ENCODE measurements at places on chromosomes 6 and 20. TPM values are rescaled to one million over a fixed set of nuclear protein-coding genes. Genes with fewer than 3 reads are reported as not detected.

The CPXM1 gene
- total RNA-seq, result 69.0 TPM

The FLRT3 gene
- 2.1 TPM for total RNA-seq

The COL9A1 gene
- total RNA-seq, result 7.8 TPM

GRCh38 chr6:39053016-39053624, 4.5 kb downstream of the GLP1R start:
- no peak for DNase-seq

The DEFB114 gene
- total RNA-seq, result not detected

DNA sequence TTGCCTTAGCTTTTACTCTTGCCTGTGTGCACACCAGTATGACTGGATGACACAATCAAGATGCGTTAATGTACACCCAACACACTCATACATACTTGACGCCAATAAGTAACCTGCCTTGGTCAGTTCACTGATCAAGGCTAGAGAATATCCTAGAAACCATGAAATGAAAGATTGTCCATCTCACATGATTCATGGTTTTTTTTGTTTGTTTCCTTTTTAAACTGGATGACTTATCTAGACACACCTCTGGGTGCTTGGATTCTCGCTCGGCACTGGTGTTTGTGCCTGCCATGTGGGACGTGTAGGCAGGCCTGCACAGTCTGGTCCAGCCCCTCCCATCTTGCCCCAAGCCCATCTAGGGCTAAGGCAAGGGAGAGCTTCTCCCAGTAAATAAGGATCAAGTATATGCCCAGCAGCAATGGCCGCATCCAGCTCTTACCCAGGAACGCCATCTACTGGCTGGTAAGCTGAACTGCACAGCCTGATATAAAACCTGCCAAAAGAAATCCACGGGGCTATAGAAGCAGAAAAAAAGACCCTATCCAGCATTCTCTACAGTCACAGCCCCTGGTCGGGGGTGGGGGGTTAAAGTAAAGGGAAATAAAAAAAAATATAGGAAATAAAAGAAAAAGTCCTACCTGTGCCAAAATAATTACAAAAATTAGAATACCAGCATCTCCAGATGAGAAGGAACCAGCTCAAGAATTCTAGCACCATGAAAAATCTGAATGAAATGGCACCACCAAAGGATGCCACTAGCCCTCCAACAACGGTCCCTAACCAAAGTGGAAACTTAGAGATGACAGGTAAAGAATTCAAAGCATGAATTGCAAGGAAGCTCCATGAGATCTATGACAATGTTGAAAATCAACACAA, 73.3 kb downstream of the OTOR start:
- peak; percentile 57 for DNase-seq

GRCh38 chr6:156720691-156721685, 56.2 kb upstream of the ARID1B start:
- peak; percentile 83 for DNase-seq

DNA sequence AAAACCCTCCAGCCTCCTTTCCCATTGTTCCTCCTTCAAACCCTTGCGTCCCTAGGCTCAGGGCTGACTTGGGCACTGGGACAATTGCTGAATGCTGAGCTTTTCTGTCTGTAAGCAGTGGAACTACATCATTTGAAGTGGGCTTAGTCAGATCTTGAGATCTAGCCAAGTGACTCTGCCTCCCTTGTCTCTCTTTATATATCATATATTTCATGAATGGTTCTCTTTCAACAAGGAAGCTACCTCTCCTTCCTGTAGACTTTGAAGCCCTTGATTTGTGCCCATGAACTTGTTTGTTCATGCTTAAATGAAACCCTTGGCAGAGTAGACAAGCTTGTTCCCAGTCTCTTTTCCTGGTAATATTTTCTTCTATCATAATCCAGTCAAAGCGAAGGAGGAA, 60.0 kb upstream of the KIF13A start:
- DNase-seq, result no peak

DNA sequence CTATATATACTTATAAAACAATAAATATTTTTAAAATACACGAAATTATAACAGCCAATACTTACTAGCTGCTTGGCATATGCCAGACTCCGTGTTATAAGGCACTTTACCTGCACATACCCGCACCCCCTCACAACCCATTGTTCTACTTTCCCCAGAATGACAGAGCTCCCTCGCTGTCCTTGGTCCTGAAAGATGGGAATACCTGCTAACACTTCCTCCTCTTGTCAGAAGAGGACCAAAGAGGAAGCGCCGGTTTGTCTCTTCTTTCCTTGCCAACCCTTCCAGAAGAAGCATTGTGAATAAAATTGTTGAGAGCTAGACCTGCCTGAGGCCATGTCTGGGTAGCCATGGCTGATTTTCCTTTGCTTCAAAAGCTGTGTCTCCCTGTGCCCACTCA, 149.3 kb downstream of the PTPRT start:
- DNase-seq, result peak; percentile 67

- no peak for DNase-seq
These were observed 97.7 kb upstream of the KCNQ5 start for GRCh38 chr6:72524011-72524645.

DNA sequence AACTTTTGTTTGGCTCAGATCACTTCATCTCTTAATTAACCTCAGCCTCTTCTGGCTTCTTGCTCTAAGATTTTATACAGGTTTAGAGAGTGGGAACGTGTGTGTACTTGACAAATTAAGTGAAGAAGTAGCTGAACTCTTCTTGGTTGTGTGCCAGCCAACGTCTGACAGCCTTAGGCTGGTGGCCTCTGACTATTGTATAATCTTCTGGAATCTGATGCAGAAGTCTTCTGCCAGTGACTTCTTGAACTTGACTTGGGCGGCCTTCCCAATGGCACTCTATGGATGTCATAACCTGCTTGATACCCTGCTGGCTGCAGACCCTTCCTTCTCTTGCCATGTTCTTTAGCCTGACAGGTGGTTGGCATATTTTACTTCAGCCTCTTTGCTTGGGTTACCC, 660.5 kb downstream of the DOK5 start:
- no peak for DNase-seq

The FAM83C gene
- total RNA-seq, result not detected

- peak; percentile 58 for DNase-seq
These were observed 3.0 kb downstream of the WFDC5 start for GRCh38 chr20:45111799-45112471.

DNA sequence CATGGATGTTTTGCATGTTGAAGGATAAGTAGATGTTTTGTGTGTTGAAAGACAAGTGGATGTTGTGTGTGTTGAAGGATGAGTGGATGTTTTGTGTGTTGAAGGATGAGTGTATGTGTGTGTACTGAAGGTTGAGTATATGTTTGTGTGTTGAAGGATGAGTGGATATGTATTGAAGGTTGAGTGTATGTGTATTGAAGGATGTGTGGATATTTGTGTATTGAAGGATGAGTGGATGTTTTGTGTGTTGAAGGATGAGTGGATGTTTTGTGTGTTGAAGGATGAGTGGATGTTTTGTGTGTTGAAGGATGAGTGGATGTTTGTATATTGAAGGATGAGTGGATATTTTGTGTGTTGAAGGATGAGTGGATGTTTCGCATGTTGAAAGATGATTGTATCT, 325.0 kb downstream of the CDH4 start:
- DNase-seq, result no peak

The NEDD9 gene
- total RNA-seq, result 5.8 TPM

DNA sequence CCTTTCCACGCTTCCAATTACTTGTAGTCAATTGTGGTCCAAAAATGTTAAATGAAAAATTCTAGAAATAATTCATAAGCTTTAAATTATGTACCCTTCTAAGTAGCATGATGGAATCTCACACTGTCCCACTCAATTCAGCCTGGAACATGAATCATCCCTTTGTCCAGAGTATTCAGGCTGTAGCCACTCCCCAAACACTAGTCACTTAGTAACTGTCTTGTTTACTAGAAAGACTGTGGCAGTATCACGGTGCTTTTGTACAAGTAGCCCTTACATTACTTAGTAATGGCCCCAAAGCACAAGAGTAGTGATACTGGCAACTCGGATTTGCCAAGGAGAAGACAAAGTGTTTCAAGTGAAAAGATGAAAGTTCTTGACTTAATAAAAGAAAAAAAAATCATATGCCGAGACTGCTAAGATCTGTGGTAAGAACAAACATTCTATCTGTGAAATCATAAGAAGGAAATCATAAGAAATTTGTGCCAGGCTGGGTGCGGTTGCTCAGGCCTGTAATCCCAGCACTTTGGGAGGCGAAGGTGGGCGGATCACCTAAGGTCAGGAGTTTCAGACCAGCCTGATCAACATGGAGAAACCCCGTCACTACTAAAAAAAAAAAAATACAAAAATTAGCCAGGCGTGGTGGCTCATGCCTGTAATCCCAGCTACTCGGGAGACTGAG, 168.5 kb upstream of the SIM1 start:
- no peak for DNase-seq

DNA sequence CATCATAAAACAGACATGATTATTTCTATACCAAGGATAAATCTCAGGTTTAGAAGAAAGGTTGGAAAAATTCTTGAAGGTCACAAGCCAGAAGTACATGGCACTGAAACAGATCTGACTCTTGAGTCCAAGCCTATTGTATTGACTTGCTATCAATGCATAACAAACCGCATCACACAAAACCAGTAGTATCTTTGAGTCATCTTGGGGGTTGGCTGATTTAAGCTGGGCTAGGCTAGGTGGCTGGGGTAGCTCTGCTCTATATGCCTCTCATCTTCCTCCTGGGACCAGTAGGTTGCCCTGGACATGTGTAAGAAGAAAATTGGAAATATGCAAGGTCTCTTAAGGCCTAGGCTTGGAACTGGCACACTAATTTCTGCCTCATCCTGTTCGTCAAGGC, 37.0 kb upstream of the RAB23 start:
- DNase-seq, result no peak

DNA sequence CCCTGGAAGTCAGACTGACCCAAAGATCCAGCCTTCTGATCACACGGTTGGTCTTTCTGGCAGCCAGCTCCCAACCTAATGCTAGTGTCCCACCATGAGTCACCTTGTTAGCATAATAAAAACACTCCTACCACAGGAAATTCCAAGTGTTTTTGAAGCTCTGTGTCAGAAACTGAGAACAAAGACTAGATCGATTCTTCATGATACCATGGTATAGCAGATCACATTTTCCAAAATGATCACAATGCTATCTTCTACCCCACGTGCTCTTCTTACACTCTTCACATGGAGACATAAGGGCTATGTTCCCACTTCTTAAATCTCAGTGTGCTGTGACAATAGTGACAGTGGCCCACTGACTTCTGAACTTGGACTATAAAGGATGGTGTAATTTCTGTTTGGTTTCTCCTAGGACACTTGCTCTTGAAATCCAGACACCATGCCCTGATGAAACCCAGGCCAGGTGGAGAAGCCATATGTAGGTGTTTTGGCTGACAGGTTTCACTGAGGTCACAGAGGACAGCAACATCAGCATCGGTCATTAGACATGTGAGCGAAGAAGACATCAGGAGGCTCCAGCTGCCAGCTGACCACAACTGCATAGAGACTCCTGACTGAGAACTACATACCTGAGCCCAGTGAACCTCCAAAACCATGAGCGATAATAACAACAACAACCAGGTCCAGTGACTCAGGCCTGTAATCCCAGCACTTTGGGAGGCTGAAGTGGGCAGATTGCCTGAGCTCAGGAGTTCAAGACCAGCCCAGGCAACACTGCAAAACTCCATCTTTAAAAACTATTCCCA, 57.5 kb downstream of the MKKS start:
- no peak for DNase-seq

The SYNDIG1 gene
- 5.4 TPM for total RNA-seq

DNA sequence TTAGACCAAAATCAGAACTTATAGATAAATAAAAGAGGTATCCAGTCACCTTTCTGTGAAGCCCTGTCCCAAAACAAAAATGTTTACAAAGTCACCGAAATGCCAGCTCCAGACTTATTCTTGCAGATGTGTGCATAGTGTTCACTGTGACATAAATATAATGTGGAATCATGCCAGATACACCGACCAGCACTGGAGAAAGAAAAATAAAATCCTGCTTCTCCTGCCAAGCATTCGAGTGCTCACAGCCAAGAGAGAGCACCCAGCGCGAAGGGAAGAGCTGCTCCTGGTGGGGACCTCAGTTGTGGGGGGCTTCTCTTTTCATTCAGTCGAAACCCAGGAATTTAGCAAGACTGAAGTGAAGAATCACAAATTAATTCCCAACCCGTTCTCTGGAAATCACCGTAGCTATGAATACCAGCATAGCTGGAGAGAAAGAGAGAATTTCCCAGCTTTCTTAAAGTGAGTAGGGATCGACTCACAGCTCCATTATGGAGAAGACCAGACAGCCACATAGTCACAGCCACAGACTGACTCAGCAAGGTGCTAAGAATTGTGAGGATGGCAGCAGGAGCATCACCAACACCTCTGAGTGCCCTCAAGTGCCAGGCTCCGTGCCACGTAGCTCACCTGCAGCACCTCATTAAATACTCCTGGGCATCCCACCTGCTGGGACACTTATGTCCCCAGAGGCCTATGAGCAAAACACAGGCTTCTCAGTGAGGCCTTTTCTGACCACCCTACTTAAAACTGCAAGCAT, 33.2 kb downstream of the BFSP1 start:
- no peak for DNase-seq

The TRIM10 gene
- total RNA-seq, result 0.09 TPM

The ARMH2 gene
- not detected for total RNA-seq

GRCh38 chr6:85856235-85856634, 213.5 kb upstream of the SYNCRIP start:
- DNase-seq, result no peak

DNA sequence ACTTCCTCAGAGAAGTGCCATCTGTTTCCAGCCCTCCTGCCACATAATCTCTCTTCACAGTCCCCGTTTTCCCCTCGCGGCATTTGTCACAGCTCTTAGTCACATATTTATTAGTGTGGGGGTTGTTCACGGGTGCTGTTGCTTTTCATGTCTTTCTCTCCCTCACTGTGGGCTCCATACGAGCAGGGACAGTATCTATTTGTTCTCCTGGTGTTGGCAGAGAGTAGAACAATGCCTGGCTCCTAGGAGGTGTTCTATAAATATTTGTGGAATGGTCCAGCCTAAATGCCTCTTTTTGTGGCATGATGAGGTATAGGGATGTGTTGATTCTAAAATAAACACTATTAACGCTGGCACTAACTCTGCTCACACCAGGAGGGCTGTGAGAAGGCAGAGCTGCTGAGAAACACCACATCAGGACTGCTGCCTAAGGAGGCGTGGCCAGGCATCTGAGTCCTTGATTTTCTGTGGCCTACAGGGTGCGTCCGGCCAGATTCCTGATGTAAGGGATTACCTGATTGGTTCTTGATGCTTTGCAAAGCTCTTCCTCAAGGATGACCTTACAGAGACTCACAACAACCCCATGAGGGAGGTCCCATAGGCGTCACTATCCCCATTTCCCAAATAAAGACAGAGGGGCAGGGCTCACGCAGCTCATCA, 219.8 kb upstream of the ARID1B start:
- DNase-seq, result peak; percentile 71

GRCh38 chr6:143176090-143177021, 115.7 kb downstream of the AIG1 start:
- DNase-seq, result peak; percentile 39

GRCh38 chr6:144659202-144660182, 374.4 kb downstream of the UTRN start:
- peak; percentile 59 for DNase-seq

The BPIFB2 gene
- not detected for total RNA-seq

Measured in H9 (cell line).